ENCODE measurements at places on chromosomes 11 and 22.
A peak's percentile ranks its signal among the peaks of the same experiment; 100 is the strongest.

- peak; percentile 1 for DNase-seq
Measured at GRCh38 chr22:48096411-48096810, 1334.0 kb downstream of the TBC1D22A start.

- DNase-seq: no peak
Measured at GRCh38 chr11:106920899-106921509, 97.3 kb downstream of the GUCY1A2 start.

GRCh38 chr22:38067761-38068360, 10.7 kb downstream of the PICK1 start:
- DNase-seq: no peak

- no peak for DNase-seq
Measured at GRCh38 chr11:45024316-45024715, 73.6 kb upstream of the TP53I11 start.

GRCh38 chr11:95282291-95282751, 51.3 kb upstream of the SESN3 start:
- no peak for DNase-seq

Measured in uterus (tissue), 4 donors.